ENCODE measurements at places on chromosomes 5 and 9. TPM values are rescaled to one million over a fixed set of nuclear protein-coding genes. Genes with fewer than 3 reads are reported as not detected.

- no peak for DNase-seq
- H3K36me3 ChIP-seq: no peaks in the 10 kb centered on the region
- no peaks in the 10 kb centered on the region for H3K27me3 ChIP-seq
Observed at GRCh38 chr5:141783005-141783946, 94.9 kb downstream of the PCDH1 start.

GRCh38 chr9:70474413-70474812, 60.0 kb upstream of the KLF9 start:
- peaks cover 13% of the 10 kb centered on the region for H3K4me1 ChIP-seq
- no peak for DNase-seq
- H3K27me3 ChIP-seq: no peaks in the 10 kb centered on the region
- peak overlapping the region; percentile 74 for H3K27ac ChIP-seq
- no peak overlapping the region for H3K4me3 ChIP-seq

Gene TMC1
- total RNA-seq: 0.82 TPM

- peaks cover 45% of the 10 kb centered on the region for H3K4me1 ChIP-seq
- no peaks in the 10 kb centered on the region for H3K36me3 ChIP-seq
- peak; percentile 59 for DNase-seq
Observed at GRCh38 chr9:124284940-124285441, 27.2 kb downstream of the NEK6 start.

GRCh38 chr5:17398866-17399835, 98.9 kb upstream of the TAF11L2 start:
- H3K27me3 ChIP-seq: peaks cover 3% of the 10 kb centered on the region
- H3K4me1 ChIP-seq: no peaks in the 10 kb centered on the region
- no peak for DNase-seq
- no peak overlapping the region for H3K27ac ChIP-seq
- no peak overlapping the region for H3K4me3 ChIP-seq

Gene SARDH
- 8.4 TPM for total RNA-seq

Measured in lung (tissue), 17 donors.